ENCODE measurements at places on chromosomes 6 and 20.
A peak's percentile ranks its signal among the peaks of the same experiment; 100 is the strongest.

GRCh38 chr6:170429450-170429849 lies 122.9 kb downstream of the FAM120B start:
- no peak for DNase-seq

DNA sequence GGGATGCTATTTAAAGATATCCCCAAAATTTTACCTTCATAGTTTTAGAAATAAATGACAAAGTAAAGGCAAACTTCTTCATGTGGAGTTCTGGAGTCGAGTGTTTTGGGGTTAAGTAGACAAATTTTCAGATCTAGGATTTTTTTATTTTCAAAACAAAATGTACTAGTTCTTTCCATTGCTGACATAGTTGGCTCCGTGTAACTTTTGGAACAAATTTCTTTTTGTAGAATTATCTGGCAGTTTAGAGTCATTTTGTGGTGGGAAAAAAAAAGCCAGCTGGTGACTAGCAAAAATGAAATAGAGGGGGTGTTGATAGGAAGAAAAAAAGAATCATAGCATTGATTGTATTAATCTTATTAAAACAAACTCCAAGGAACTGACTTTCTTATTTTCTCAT lies 131.6 kb upstream of the TCF21 start:
- no peak for DNase-seq

- DNase-seq: peak; percentile 14
Observed at GRCh38 chr6:27867051-27867944, 44.9 kb downstream of the OR2B2 start.

DNA sequence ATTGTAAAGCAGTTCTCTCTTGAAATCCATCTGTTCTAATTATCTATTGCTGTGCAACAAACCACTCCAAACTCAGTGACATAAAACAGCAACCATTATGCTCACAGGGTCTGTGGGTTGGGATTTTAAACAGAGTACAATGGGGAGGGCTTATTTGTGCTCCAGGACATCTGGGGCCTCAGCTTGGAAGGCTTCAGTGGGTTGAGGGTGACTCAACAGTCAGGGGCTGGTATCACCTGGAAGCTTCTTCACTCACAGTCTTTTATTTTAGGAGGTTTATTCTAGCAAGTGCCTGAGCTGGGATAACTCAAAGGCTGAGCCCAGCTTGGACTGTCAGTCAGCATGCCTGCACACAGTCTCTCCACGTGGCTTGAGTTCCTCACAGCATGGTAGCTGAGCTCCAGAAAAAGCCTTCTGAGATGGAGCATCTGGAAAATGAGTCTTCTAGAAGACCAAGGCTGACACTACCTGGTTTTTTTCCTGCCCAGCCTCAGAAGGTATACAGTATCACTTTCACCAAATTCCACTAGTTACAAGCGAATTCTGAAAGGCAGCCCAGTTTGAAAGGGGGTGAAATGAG lies 234.6 kb upstream of the ID4 start:
- no peak for DNase-seq

Data from DMS 273 treated with DMSO at 0.1 percent for 48 hours (cell line).